Stimulated activated naive CD4-positive, alpha-beta T cell (primary cell): ENCODE measurements at places on chromosomes 11 and 22.

DNA sequence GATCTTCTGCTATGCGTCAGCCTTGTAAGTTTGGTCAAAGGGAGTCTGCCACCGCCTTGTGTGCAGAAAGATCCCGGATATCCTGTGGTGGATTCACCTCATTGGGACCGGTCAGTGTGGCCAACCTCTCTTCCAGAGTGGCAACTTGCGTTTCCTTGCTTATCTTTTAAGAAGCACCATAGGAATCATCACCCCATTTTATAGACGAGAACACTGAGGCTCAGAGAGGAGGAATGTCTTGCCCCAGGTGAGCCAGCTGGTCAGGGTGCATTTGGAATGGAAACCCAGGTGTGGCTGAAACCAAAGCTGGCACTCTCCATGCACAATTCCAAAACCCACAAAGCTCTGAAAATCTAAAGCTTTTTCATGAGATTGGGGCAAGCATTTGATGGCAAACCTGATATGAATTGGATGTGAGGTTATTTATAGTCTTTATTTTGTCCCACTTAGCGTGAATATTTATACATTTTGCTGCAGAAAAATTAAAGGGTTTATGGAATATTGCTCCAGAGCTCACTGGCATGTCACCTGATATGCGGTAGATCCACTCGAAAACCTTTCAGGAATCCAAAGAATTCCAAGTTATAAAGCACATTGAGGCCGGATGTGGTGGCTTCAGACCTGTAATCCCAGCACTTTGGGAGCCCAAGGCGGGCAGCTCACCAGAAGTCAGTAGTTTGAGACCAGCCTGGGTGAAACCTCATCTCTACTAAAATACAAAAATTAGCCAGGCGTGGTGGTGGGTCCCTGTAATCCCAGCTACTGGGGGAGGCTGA lies 12.1 kb upstream of the EIF3D start:
- DNase-seq, result no peak

- no peak for DNase-seq
Observed at GRCh38 chr22:35637254-35637653, 11.0 kb upstream of the APOL6 start.

- no peak for DNase-seq
Observed at GRCh38 chr11:60951606-60951903, 421 bp downstream of the SLC15A3 start.

GRCh38 chr11:115067900-115068530 lies 389.7 kb downstream of the NXPE2 start:
- DNase-seq, result no peak

DNA sequence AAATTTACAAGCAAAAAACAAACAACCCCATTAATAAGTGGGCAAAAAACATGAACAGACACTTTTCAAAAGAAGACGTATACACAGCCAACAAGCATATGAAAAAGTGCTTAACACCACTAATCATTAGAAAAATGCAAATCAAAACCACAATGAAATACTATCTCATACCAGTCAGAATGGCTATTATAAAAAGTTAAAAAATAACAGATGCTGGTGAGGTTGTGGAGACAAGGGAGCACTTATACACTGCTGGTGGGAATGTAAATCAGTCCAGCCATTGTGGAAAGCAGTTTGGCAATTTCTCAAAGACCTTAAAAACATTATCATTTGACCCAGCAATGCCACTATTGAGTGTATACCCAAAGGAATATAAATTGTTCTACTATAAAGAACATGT lies 72.3 kb downstream of the BBOX1 start:
- DNase-seq, result no peak

- no peak for DNase-seq
Observed at GRCh38 chr11:117160826-117161225, 16.7 kb downstream of the PAFAH1B2 start.

DNA sequence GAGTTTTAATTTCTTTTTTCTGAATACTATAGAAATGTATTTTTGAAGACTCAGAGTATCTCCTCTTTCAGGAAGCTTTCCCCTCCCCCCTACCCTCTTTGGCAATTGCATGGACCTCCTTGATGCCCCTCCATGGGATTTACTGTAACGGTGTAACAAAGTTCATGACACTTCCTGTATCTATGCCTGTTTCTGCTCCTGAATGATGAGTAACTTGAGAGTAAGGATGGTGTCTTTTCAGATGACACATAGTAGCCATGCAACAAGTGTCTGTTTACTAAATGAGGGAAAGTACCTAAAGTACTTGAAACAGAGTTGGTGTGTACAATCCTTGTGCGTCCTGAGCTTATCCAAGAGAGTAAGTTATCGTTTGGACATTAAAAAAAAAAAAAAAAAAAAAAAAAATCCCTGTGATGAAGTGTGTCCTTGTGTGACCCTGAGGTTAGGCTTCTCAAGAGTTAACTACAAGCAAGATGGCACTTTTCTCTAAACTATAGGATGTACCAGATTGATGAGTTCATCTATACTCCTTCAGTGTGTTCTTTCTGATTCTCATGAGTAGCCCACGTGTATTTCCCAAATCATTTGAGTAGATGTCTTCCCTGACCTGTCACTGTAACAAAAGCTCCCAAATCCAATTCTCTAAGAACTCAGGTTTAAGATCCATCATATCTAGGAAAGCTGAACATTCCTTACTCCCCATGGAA lies 7.4 kb downstream of the ETS1 start:
- DNase-seq, result no peak

DNA sequence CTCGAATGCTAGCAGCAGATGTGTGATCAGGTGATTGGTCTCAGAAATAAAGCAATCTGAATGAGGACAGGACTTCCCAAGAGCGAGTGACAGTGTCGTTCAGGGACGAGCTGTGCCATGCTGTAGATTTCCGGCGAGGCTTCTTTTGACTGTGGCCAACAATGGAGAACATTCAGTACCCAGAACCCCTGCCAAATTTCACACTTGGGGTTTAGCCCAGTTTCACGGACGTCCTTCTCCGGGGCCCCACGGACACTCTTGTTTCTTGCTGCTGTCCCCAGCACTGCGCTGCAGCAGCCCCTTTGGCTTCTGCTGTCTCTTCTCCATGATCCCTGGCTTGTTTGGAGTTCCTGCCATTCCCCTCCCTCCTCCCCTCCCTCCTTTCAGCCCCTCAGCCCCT lies 115.1 kb upstream of the GRAMD1B start:
- DNase-seq, result no peak

- DNase-seq, result no peak
Observed at GRCh38 chr11:36156817-36157519, 132.3 kb downstream of the COMMD9 start.

DNA sequence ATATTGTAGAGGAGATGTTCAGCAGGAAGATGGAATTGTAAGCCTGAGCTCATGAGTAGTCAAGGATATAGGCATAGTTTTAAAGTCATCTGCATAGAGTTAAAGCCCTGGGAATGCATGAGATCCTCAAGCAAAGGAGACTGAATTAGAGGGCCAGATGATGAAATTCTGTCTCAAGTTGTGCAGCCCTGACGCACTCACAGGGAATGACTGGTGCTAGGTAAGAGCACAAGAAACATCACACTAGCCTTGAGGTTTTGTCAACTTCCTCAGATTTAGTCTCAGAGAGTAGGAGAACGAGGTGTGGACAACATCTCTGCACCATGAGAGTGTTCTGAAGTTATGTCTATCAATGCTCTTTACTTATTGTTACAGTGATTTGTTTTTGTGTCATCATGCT lies 5.8 kb downstream of the RAB38 start:
- no peak for DNase-seq

DNA sequence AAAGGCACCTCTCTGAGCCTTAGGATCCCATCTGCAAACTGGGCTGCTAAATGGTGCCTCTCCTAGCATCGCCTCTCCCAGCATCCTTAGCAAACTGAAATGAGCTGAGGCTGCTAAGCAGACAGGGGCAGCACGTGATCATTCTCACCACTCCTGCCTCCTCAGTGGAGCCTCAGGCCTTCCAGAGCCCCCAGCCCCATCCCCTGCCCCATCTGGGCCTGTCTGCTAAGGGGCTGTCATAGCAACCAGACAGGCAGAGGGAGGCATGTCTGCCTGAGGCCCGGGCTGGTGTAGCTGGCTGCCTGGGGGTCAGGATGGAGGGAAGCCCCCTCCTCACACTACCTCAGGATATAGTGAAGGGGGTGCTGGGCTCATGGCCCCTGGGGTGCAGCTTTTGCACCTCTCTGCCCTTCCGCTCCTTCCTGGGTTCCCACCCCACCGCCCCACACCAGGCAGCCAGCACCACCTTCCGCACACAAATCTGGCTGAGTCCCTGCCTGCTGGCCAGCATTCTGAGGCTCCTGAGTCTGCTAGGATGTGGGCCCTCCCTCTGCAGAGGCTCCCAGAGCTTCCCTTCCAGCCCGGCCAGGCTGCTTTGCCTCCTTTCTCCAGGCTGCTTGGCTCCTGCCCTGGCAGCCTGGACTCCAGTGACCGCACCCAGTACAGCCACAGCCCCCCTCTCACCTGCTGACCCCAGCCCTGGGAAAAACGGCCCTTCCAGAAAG lies 47.5 kb upstream of the TTLL12 start:
- no peak for DNase-seq

- DNase-seq, result no peak
Observed at GRCh38 chr11:36356201-36356600, 60.1 kb downstream of the PRR5L start.

GRCh38 chr11:102695201-102695600 lies 10.4 kb downstream of the MMP27 start:
- DNase-seq, result no peak

DNA sequence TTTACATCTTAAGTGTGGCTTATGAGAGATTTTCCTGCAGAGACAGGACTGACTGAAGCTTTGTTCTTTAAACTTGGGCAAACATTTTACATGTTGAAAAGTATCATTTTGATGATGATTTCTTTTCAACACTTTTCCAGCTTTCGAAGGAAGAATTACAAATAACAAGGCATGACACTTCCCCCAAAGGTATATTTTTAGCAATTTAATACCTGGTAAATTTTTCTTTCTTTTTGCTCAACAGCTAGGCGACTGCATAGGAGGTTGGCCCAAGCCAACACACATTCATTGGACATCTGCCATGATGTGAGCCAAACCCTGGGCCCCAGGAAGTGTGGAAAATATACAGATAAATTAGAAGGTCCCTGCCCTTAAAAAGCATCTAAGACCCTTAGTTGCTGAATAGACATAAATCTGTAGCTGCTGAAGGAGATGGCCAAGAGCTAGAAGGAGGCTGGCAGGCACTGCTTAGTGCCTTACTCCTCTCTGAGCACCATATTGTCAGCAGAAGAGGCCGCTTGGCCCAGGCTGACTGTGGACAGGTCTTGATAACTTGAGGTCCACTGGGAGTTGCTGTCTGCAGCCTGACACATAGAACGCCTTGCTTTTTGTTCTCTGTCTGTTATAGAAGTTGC lies 53.3 kb upstream of the CD44 start:
- no peak for DNase-seq

DNA sequence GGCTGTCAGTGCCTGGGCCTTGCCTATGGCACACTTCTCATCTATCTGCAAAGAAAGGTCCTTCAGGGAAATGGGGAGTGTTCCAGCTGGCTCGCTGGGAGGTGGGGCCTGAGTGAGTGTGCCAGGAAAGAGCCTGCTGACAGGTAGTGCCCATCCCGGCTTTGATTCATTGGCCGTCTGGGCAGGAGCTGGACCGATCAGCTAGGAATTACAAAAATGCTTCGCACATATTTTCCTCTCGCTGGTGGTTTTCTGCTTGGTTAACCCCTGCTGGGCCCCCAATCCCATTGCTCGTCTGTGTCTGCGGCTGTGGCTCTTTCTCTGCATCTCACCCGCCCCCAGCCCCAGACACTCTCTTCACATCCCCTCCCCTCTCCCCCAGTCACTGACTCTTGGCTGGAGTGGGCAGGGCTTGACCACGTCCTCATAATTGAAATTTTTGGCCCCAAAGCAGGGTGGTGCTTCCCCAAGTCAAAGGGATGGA lies 10.8 kb downstream of the LIF start:
- DNase-seq, result no peak

DNA sequence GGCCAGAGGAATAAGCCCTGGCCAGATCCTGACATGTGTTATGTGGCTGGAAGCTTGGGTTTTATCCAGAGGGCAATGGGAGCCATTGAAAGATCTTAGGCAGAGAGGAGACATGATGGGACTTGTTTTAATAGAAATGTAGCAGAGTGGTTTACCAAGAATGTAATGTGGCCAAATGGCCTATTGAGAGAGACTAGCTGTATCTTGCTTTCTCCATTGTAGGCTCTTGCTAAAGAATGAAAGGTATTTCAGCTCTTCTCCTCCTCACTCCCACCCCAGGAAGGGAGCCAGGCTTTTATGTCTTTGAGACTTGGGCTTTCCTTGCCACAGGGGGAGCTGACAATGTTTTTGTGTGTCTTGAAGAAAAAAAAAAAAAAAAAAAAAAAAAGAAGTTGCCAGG lies 82.3 kb downstream of the TRIM29 start:
- DNase-seq, result no peak

- no peak for DNase-seq
Observed at GRCh38 chr22:46192210-46192993, 42.1 kb downstream of the PPARA start.

DNA sequence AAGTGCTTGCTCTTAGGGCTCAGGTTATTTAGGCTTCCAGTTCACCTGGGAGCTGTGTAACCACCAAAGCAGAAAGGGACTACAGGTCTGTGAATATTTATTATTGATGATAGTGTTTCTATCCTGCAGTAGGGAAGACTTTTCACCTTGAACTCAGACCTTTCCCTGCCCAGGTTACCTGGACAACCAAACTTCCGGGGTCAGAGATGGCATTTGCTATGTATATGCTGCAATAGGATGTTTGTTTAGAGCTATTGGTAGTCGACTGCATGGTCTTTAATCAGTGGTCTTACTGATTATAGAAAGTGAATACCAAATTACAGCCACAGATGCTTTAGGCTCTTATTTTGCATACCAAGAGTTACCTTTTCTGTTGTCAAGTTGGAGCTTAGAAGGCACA lies 82.6 kb upstream of the MYO18B start:
- no peak for DNase-seq

DNA sequence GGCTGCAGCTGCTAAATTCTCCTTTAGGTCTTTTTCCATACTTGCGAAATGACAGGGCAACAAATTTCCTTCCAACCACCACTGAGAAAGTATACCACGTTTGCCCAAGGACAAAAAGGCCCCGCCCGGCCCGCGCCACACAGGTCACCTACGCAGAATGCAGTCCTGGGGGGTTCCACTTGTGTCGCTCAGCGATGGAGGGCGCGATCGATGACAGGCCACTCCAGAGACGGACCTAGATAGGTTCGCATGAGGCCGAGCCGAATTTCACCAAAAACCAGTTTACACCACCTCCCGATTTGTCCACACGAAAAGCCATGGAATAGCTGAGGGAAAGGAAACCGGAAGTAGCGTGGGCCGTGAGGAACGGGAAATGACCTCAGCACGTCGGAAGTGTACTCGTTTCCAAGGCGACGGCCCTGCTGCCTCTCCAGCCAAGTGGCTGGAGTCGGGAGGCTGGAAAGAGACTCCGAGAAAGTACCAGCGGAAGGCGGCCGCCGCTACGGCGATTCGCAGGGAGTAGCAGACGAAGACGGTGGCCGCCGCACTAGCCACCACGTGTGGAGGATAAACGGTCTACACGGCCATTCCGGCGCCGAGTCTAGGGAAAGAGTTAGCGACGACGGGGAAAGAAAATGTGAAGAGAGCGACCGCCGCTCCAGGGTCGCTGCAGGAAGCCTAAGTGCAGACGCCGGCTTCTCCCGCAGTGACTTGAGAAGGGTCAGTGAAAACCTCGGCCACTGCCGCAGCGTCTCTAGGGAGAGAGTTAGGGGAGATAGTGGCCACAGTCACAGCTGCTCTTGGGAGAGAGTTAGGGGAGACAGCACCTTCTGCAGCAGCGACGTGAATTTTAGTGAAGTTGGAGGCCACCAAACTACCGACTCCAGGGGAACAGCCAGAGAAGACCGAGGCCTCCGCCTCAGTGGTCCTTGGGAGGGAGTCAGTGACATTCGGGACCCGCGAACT lies at the start of gene ANKRD42:
TSS of gene ANKRD42 (plus strand) at position 398 of the 966 bp plus-strand sequence. CDS start 959 bp downstream, outside the sequence.
- DNase-seq, result peak; percentile 77

GRCh38 chr11:122488892-122489706 lies 166.4 kb upstream of the UBASH3B start:
- DNase-seq, result no peak
